Suppressor macrophage treated with lipopolysaccharide for 4 hours (primary cell): ENCODE measurements at places on chromosomes 5 and 9.

DNA sequence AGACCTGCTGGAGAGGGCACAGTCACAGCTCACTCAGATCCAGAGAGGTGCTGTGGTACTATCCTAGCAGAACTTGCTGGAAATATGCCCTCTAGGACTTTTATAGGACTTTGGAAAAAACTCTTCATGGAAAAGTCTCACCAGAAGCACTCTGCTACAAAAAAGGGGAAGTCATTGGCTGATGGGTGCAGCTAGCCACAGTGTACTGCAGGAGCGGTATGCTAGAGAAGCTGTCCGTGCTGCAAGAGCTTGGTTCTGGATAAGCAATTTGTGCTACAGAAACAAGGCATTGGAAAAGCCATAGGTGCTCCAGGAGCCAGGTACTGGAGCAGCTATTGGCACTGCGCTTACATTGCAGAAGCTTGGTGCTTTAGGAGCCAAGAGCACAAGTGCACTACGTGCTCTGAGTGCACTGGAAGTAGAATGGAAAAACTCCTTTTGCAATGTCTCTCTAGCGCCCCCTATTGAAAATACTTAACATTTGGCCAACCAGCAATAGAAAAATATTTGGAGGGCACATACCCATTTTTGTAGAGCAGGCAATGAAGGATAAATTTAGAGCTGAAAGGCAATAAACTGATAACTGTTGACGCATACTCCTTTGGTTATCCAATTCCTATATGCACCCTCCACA is 83.4 kb downstream of the MEGF10 start:
- peak; percentile 15 for DNase-seq

GRCh38 chr9:137224830-137225694 is at the start of gene CYSRT1:
Gene CYSRT1 (plus strand): TSS chr9:137225174. CDS start chr9:137225622, 448 bp downstream.
- DNase-seq, result no peak

DNA sequence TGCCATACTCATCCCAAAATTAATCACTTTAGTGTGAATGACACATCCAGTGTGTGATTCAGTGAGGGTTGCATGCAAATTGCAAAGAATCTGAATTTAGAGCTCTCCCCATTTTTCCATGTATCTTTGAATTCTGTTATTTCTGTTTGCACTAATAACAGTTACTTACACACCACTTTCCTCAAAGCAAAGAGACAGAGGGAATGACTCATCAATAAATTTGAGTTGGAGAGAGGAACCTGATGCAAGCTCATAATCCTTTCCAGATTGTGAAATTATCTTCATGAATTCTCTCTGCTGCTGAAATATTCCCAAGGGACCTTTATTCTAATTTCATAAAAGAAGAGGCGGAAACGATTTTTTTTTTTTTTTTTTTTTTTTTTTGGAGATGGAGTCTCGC is 204.8 kb downstream of the CDH9 start:
- no peak for DNase-seq

- DNase-seq, result no peak
Measured at GRCh38 chr9:100294341-100294740, 58.4 kb downstream of the TEX10 start.

GRCh38 chr9:86135371-86135770 is 36.0 kb upstream of the GOLM1 start:
- no peak for DNase-seq

DNA sequence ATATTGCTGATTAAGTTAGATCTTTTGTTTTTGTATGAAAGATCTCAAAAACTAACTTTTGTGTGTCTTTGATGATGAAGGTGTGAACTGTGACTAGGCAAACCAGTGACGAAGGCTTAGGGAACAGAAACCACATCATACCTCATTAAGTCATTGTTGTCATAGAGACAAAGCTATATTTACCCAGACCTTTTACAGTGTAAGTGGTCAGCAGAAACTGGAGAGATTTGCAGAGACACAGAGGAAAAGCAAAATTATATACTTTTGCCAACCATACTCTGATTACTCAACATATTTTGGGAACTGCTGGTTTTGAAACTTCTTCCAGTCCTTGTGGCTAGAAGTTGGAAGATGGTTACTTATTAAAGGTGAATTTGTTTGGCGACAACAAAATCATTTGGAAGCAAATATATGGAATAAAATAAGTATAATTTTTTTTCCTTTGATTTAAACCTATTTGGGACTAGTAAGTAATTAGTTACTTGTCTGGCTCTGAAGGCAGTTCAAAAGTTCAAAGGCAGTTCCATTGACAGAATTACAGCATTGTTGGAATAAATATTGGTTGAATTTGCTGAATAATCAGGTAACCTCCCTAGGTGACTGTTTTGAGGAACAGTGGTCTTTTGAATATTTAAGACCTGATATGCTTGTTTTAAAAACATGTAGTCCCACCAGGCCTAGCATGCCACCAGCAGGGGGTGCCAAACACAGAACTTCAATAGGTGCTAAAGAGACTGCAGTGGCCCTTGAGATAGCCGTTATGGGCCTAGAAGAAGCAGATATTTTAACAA is 103.8 kb downstream of the RPS23 start:
- peak; percentile 84 for DNase-seq

GRCh38 chr9:128015696-128016095 is 34.9 kb upstream of the EEIG1 start:
- DNase-seq, result peak; percentile 39
